Activated CD4-positive, alpha-beta memory T cell treated with anti-CD3 and anti-CD28 coated beads for 36 hours (primary cell): ENCODE measurements at places on chromosomes 11 and 22. TPM values are rescaled to one million over a fixed set of nuclear protein-coding genes. Genes with fewer than 3 reads are reported as not detected.

ELFN2 gene
- total RNA-seq = 0.39 TPM

CSNK2A3 gene
- total RNA-seq = 2.2 TPM

CLCF1 gene
- total RNA-seq = 0.45 TPM

DAGLA gene
- total RNA-seq = 0.15 TPM

OR51I1 gene
- not detected for total RNA-seq

RAG2 gene
- not detected for total RNA-seq

RASGRP2 gene
- 8.2 TPM for total RNA-seq

ZNF280B gene
- 2.4 TPM for total RNA-seq

SEC14L6 gene
- 0.17 TPM for total RNA-seq

CD248 gene
- total RNA-seq = not detected

EMID1 gene
- total RNA-seq = not detected

CCDC81 gene
- 0.83 TPM for total RNA-seq

SLC15A3 gene
- 1.3 TPM for total RNA-seq

GNAZ gene
- total RNA-seq = 2.2 TPM

DDTL gene
- total RNA-seq = 2.0 TPM

CBLIF gene
- not detected for total RNA-seq

H19 gene
- not detected for total RNA-seq

ZNF70 gene
- 1.2 TPM for total RNA-seq

FCHSD2 gene
- total RNA-seq = 24.1 TPM

RFPL3 gene
- not detected for total RNA-seq

WNT7B gene
- total RNA-seq = not detected

OR52H1 gene
- not detected for total RNA-seq

CRYBA4 gene
- total RNA-seq = 0.36 TPM

MRGPRF gene
- total RNA-seq = not detected

UBASH3B gene
- 18.8 TPM for total RNA-seq

DBX1 gene
- not detected for total RNA-seq

ST14 gene
- not detected for total RNA-seq

KRTAP5-9 gene
- not detected for total RNA-seq
